ENCODE measurements at places on chromosomes 6 and 20. TPM values are rescaled to one million over a fixed set of nuclear protein-coding genes. Genes with fewer than 3 reads are reported as not detected.

ADGB gene
- not detected for total RNA-seq

KCNK16 gene
- not detected for total RNA-seq

GRCh38 chr6:38306931-38307330 lies 332.8 kb downstream of the BTBD9 start:
- DNase-seq: no peak

MAFB gene
- total RNA-seq: 2.9 TPM

DNA sequence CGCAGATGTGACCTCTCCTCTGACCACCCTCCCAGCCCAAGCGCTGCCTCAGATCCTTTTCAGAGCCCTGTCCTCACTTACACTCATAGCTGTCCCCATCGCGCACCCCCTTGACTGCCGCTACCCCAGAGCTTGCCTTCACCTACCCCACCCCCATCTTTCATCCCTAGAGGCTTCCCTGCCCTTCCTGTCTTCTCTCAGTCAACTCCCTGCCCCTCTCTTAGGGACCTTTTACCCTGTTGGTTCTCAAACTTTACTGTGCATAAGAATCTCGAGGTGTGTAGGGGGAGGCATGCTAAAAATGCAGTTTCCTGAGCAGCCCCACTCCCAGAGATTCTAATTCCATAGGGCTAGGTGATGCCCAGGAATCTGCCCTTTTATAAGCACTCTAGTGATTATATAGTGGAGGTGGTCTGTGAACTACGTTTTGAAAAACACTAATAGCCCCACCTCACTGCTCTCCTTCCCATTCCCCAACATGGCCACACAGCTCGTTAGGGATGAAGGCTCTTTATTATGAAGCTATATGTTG lies 725 bp downstream of the TM9SF4 start:
- no peak for DNase-seq

DNA sequence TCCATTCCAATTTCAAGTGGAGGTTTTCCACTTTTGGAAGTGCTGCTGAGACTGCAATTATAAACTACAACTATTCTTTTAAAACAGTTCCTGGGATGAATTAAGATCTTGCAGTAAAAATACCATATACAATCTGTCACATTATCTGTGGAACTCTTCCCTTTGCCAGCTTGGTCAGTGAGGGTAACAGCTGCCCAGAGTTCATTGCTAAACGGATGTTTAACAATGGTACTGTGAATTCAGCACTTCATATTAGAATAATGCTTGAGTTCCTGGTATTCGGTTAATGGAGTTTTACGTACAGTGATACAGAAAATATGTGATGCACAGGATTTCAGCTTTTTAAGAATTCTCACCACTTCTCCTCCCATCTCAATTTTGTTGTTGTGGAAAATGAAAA lies 51.5 kb downstream of the KCNS1 start:
- DNase-seq: no peak

JPH2 gene
- total RNA-seq: 24.2 TPM

SYCP2L gene
- 0.49 TPM for total RNA-seq

DNA sequence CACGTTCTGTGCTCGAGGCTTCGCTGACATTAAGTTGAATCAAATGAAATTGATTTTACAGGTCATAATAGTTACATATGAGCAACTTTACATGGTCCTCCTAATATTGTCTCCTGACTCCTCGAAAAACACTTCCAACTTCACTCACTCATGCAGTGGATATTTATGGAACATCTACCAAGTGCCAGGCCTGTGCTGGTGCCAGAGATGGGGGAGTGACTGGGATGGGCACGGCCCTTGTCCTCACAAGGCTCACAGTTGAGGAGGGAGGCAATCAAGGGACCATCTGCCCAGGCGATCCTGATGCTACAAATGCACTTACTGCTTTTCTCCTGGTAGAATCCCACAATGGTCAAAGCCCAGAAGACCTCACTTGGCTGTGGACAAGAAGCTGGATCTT lies 426.4 kb downstream of the PREX1 start:
- DNase-seq: no peak

TXNDC5 gene
- total RNA-seq: 390 TPM

GGTLC1 gene
- not detected for total RNA-seq

PSORS1C2 gene
- not detected for total RNA-seq

HRH3 gene
- not detected for total RNA-seq

DNA sequence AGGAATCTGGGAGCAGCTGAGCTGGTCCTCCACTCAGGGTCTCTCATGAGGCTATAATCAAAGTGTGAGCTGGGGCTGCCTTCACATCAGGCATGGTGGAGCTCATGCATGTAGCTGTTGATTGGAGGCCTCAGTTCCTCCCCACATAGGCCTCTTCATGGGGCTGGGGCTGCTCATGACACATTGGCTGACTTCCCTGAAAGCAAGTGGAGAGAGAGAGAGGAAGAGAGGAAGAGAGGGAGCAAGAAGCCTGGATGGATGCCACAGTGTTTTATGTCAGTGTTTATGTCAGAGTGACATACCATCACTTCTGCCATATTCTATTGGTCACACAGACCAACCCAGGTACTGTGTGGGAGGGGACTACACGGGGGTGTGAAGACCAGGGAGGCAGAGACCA lies 43.8 kb downstream of the EYA2 start:
- DNase-seq: no peak

- DNase-seq: no peak
These were observed 4.0 kb upstream of the UBD start for GRCh38 chr6:29563435-29563965.

DNA sequence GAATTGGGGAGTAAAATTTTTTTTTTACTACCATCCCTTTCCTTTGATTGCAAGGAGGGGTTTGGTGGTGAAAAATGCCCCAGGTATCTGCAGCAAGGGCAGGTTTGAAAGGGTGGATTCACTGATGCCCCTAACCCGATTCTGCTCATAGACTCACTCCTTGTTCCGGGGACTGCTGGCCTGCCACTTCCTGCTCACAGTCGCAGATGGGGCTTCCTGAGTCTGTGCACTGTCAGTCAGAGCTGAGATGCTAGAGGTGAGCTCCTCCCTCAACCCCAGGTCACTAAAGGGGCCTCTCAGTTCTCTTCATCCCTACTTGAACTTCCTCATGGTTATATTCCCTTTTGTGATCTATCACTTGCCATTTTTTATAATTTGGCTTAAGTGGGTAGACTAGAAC lies 357.9 kb downstream of the FARS2 start:
- no peak for DNase-seq

DNA sequence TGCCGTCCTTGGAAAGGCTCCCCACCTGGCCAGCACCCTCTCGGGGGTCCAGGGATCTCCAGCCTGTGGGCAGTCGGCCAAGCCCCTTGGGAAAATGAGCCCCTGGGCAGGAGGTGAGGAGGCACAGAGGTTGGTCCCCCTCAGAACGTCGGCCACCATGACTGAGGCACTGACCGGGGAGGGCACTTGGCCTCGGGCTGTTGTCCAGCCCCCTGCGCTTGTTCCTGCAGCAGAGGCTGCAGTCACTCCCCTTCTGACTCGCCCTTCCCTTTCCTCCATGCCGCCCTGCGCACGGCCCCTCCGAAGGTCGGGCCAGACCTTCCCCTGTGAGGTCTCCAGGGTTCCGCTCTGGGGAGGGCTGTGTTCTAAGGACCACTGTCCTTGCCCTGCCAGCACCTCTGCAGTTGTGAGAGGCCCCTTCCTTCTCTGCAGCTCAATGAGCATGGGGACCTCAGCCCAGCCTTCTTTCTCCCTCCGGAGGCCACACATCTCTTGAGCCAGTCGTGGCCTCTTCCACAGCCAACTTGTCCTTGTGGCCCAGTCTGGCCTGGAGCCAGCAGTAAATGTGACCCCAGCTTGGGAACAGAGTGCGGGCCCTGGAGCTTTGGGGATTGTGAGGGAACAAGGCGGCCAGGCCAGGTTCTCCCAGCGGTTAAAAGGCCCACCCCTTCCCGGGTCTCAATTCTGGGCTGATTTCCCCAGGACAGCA lies 195.5 kb downstream of the DLL1 start:
- no peak for DNase-seq

OOEP gene
- not detected for total RNA-seq

GRCh38 chr20:31830406-31830981 lies 11.3 kb downstream of the MYLK2 start:
- DNase-seq: no peak

GRCh38 chr20:38617011-38617829 lies 15.6 kb downstream of the ARHGAP40 start:
- DNase-seq: peak; percentile 35

GRCh38 chr6:79536585-79536953 lies 661 bp downstream of the LCA5 start:
- peak; percentile 27 for DNase-seq

GRCh38 chr6:154399097-154399496 lies 42.5 kb upstream of the IPCEF1 start:
- DNase-seq: peak; percentile 59

DNA sequence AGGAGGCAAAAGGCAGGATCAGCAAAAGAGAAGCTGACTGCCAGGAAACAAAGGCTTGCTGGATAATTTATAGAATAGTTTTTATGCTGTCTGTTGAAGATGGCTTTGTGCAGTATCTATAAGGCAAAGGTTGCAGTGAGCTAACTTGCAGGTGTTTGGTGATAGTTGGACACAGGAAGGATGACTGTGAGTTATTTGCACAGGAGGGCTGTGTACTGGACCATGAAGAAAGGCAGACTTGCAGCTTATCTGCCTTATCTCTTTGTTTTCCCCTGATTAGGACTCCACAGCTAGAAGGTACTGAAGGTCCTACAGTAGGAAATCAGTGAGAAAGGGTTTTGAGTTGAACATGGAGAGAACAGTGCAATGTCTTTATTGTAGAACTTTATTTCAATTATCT lies 2.1 kb downstream of the BTN1A1 start:
- no peak for DNase-seq

C4B gene
- total RNA-seq: 0.72 TPM

RBPJL gene
- not detected for total RNA-seq

SNAI1 gene
- 1.7 TPM for total RNA-seq

FRMD1 gene
- not detected for total RNA-seq

TP53TG5 gene
- not detected for total RNA-seq

DNA sequence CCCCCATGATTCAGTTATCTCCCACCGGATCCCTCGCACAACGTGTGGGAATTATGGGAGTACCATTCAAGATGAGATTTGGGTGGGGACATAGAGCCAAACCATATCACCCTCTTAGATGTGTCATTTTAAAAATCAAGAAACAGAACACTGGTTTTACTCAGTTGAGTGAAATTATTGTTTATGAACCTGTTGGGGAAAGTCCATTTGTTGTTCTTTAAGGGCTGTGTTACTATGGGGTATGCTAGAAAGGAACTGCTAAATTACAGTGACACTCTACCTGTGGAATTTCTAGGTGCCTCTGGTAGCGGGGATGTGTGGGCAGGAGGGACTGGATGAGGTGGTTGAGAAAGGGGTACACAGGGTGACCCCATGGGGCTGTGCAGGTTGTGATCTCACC lies 28.9 kb downstream of the STX11 start:
- no peak for DNase-seq

- no peak for DNase-seq
These were observed 621.6 kb downstream of the KIF16B start for GRCh38 chr20:15951658-15952057.

DNA sequence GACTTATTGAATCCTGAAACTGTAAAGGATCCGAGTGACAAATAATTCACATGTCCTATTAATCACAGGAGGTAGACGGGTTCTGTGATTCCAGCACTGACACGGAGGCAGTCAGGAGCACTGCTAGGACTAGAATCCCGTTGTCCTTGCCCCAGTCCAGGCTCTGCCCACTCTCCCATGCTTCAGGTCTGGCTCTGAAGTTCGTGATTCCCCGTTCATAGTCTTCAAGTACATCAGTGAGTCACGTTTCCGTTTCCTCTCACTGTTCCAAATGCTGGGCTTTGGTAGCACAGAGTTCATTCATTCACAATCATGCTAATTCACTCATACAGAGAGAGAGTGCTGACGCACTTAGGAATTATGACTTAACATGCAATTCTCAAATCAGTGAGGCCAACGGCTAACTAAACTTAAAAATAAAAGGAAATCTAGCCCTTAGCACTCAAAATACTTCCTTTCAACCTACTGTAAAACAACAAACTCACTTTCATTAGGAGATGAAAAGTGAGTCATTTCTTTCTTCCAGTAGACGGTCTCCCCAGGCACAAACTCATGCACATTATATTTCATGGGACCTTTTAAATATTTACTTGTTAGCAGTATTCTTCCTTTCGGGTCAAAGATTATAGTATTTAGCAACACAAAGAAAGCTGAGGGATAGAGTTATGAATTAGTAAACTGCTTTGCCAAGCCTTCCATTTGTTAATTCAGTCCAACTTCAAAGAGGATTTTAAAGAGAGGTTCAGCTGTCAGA lies 94.0 kb upstream of the NHSL1 start:
- peak; percentile 96 for DNase-seq

LAMP5 gene
- total RNA-seq: 0.12 TPM

DNA sequence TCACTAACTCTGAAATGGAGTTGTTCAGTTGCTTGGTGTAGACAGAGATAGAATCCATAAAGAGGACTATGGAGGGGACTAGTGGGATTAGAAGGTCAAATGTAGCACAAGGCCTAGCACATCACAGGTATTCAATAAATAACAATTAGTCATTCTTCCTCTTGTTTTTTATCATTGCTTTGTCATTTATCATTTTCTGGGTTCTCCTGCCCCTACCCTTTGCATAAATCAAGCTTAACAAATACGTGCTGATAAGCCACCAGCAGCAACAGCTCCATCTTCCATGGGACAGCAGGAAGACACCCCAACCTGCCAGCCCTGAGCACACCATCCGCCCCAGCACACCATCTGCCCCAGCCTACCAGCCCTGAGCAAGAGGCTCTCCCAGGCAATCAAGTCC lies 23.1 kb downstream of the TRAM2 start:
- DNase-seq: no peak

FKBP5 gene
- 0.10 TPM for total RNA-seq

- DNase-seq: no peak
These were observed 6.8 kb upstream of the MRAP2 start for GRCh38 chr6:84026721-84027164.

BPIFA1 gene
- not detected for total RNA-seq

- DNase-seq: no peak
These were observed 4.5 kb upstream of the PXMP4 start for GRCh38 chr20:33724439-33725094.

GDAP1L1 gene
- not detected for total RNA-seq

DNA sequence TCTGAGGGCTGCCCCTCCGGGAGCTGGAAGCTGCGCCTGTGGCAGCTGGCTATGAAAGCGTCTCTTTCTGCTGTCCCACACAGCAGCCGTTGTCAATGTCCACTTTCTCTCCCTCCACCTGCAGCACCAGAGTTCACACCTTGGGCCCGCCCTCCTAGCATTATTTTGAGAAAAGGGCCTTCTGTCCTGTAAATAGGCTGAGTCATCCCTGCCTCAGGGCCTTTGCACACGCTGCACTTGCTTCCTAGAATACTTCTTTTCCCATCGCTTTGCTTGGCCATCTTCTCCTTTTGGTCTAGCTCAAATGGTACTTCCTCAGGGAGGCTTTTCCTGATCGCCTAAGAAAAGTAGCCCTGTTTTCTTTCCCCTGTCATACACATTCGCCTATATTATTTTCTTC lies 69.3 kb upstream of the ZNFX1 start:
- DNase-seq: peak; percentile 48

Measured in RPMI7951 (cell line).